ENCODE measurements at places on chromosomes 7 and 10.

DNA sequence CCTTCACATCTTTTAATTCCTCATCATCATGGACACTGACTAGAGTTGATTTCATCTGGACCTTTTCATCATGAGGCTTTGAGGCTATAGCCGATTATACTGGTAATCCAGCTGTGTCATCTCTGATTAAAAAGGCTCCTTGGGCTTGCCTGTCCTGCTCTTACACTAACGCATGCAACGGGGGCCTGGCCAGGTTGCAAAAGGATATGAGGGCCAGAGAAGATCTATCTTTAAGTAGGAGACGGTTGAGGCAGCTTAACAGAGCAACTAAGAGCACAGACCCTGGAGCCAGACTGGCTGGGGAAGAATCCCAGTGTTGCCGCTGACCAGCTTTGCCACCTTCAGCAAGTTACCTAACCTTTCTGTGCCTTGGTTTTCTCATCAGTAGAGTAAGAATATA is 211.5 kb downstream of the PTEN start:
- no peak for DNase-seq

DNA sequence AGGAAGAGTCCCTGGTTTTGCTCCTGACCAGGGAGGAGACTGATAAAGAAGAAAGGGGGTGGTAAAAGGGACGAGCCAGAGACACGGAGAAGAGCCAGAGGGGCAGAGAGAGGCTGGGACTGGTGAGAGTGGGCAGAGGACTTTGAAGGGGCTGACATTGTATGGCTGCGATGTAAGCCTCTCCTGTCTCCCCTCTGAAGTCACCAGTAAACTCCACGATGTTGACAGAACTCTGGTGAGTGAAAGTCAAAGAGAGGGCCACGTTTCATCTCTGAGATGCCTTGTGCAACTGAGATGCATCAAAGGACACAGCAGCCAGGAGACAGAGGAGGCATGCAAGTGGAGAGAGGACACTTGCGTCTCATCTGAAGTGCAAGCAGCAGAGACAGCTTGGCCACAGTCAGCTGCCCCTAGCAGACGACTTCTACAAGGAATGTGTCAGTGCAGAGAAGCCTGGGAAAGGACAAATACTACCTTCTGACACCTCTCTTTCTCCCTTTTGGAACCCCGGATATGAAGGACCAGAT is 54.3 kb downstream of the SMKR1 start:
- DNase-seq, result no peak

DNA sequence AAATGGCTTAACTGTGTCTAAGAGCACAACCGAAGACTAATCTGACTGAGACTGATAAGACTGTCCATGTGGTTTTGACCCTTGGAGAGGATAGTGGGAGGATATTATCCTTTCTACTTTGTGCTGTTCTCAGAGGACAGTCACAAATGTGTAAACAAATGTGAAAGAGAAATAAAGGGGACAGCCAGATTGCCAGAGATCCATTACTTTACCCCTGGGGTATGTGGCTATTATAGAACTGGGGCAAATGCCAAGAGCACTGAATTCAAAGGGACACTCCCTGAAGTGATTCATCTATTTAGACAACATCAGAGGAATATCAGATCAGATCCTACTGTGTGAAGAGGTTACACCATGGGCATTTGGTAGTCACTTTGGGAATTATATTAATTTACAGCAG is 154.7 kb downstream of the RNLS start:
- no peak for DNase-seq

GRCh38 chr10:131789516-131789915 is 111.3 kb upstream of the PPP2R2D start:
- no peak for DNase-seq

DNA sequence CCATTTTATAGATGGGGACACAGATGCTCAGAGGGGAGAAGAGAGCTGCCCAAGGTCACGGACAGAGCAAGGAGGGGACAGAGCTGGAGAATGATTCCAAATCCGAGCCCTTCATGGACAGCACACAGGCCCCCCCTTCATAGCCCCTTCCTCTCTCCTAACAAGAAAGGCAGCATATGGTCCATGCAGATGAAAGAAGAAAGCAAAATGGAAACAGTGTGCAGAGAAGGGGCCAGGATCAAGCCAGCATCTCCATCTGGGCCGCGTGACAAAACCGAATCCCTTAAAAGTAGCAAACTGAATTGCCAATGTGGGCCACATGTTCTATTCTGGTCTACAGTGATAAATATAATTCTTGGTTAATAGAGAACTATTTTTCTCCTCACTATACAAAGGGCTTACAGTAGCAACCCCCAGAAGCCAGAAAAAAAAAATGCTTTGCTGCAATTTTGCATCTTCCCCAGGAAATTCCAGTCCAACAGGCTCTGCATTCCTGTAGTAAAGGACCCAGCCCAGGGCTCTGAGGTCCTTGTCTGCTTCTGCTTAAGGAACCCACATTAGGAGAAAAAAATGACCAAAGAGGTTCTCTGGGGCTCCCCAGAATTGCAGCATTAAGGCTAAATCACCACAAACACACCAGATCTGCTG is 7.8 kb downstream of the CPXM2 start:
- no peak for DNase-seq

- no peak for DNase-seq
Measured at GRCh38 chr7:27115221-27116026, 12.9 kb upstream of the HOXA2 start.

All from activated CD8-positive, alpha-beta memory T cell treated with anti-CD3 and anti-CD28 coated beads for 4 hours (primary cell).